ENCODE measurements at places on chromosomes 13 and 19. TPM values are rescaled to one million over a fixed set of nuclear protein-coding genes. Genes with fewer than 3 reads are reported as not detected.

The FGF21 gene
- total RNA-seq = not detected

The ERVK3-1 gene
- total RNA-seq = 89.6 TPM

The PHLDB3 gene
- 9.2 TPM for total RNA-seq

The KCNJ14 gene
- total RNA-seq = 1.1 TPM

The PEAK3 gene
- total RNA-seq = 0.32 TPM

The CAMSAP3 gene
- 6.1 TPM for total RNA-seq

The ZNF112 gene
- 2.6 TPM for total RNA-seq

The ZNF728 gene
- not detected for total RNA-seq
